ENCODE measurements at places on chromosomes 7 and 10.

DNA sequence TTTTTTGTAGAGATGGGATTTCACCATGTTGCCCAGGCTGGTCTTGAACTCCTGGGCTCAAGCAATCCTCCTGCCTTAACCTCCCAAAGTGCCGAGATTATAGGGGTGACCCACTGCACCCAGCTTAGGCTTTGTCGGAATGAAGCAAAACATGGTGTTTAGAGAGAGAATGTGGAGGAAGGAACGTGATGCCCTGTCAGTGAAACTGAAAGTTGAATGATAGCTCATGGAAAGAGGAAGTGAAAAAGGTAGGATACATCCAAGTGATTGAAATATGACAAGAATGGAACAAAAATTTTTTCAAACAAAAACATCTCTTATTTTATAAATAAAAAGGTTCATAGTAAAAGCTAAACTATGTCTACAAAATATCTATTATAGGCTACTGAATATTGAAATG, 5.9 kb downstream of the AKAP9 start:
- no peak for DNase-seq

- DNase-seq, result no peak
Observed at GRCh38 chr10:11639849-11640764, 28.7 kb upstream of the USP6NL start.

GRCh38 chr10:17795083-17795482, 14.1 kb upstream of the MRC1 start:
- DNase-seq, result no peak

DNA sequence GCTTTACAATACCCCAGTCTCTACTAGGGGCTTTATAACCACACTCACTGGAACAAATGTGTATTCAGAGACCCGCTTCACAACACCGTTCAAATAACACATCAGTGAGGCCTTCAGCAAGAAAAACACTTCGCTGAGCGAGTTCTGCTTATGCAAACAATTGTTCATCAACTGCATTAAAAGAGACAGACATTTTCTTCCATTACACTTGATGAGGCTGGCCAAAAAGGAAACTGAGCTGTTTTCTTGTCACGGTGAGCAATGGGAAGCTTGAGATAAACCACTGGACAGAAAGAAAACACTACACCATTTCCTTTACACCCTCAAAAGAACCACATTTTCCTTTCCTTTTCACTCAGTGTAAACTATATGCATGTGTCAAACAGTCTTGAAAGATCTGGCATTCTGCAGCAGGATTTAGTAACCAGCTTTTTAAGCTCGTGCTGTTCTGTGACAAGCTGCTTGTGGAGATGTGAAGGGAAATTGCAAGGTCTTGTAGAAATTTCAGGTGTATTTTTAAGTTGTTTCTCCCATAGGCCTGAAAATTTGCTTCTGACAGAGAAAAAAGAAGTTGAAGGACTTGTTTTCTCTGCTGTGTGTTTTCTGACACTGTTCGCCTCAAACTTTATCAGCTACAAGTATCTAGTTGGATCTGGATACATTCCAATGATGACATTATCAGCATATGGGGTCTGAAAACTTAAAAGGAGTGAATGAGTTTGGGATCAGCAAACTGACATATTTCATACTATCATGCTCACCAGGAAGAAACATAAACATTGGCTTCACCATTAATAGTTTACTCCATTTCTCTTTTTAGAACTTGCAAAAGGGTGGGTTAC, 693.1 kb downstream of the PARD3 start:
- no peak for DNase-seq

- no peak for DNase-seq
Observed at GRCh38 chr10:132679217-132679595, 106.7 kb downstream of the NKX6-2 start.

DNA sequence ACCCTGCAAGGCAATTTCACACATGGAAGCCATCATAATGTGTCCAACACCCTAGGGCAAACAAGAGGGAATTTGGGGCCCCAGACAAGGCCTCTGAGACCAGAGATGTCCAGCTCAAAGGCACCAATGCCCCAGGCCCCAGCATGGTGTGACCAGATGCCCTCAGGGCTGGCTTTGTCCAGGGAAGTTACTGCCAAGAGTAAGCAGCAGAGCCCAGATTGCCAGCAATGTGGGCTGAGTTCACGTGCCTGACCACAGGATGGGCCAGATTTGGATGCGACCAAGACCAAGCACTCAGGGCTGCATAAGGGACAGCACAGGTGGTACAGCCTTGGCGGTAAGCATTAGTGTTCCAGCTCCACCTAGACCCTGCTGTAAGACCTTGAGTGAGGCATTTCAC, 12.7 kb downstream of the MYOF start:
- no peak for DNase-seq

GRCh38 chr10:22810643-22811465, 96.5 kb upstream of the PIP4K2A start:
- no peak for DNase-seq

DNA sequence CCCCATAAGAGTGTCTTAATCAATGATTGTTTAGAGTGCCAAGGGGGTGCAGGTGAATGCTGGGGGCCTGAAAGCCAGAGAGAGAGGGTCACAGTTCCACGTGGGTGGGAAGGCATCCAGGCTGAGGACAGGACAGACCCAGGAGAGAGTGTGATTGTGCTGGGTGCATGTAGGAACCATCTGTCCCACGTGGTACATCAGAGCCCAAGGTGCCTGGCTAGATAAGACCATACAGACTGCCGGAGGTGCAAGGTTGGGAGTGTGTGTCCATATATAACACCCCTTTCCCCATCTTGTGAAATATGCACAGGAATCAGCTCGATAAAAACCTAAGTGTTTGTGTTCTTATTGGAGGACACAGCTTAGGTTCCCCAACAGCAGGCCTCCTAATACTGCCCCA, 85.5 kb downstream of the WIPF3 start:
- DNase-seq, result no peak

DNA sequence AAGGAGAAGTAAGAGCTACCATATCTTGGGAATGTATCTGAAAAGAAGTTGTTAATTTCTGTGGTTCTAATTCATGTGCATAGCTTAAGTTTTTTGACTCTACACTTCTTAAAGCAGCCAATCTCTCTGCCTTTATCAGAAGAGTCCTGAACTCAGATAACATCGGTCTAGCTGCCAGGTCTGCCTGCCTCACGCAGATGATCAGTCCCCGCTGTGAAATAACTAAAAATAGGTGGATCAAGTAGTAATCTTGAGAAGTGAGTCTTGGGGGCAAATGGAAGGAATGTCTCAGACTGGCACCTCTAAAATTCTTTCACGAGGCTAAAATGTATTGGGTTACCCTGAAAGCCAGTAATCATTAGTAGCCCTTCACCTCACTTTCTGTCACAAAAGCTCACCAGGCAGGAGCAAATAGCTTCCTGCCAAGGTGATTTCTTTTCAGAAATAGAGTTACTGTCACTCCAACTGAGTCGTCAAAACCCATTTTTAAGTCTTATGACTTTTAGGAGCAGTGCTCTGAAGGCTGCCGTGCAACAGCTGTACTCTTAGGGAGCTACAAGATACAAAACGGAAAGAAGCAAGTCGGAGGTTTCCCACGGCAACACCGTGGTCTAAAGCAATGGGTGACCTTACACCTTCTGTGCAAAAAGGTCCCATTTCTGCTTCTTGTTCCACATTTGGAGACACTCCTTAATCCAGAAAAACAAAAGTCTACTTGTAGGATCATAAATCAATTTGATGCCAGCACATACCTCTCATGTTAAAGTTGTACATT, 85.2 kb downstream of the ABCB5 start:
- no peak for DNase-seq

GRCh38 chr10:62528441-62528840, 154.3 kb downstream of the ZNF365 start:
- DNase-seq, result no peak

- peak; percentile 28 for DNase-seq
Observed at GRCh38 chr10:110820321-110820814, 51.4 kb upstream of the PDCD4 start.

DNA sequence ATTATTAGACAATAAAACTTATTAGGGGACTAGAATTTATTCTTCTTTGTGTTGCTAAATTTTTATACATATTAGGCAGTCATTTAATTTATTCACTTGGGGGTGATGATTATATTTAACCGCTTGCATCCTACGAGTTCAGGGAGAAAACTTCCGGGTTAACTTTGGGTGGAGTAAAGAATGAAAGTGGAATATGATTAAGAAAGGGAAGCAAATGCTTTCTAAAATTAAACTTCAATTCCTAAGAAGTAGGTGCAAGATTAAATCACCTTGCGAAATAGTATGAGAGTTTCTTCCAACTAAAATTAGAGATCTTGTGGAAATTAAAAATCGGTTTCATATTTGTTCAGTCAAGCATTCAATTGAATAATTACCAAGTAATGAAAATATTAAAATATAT, 33.5 kb downstream of the MRC1 start:
- DNase-seq, result no peak

DNA sequence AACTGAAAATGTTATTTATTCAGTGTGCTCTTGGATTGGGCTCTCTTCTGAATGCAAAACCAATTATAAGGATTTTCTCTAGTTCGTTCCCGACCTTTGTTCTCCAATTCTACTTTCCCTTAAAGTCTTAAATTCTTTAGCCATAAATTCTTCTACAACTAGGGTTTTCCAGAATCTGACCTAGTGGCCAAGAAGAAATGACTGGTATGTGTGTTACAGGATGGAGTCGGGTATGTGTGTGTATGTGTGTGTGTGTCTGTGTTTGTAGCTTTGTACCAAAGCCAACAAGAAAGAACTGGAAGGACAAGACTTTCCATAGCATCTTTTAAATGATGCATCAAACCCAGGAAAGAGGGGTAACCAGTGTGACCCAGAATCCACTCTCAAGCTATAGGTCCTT, 25.8 kb upstream of the LEP start:
- DNase-seq, result no peak

GRCh38 chr7:2438186-2438585, 34.8 kb downstream of the CHST12 start:
- no peak for DNase-seq

- no peak for DNase-seq
Observed at GRCh38 chr7:45970454-45970853, 49.4 kb upstream of the IGFBP3 start.

DNA sequence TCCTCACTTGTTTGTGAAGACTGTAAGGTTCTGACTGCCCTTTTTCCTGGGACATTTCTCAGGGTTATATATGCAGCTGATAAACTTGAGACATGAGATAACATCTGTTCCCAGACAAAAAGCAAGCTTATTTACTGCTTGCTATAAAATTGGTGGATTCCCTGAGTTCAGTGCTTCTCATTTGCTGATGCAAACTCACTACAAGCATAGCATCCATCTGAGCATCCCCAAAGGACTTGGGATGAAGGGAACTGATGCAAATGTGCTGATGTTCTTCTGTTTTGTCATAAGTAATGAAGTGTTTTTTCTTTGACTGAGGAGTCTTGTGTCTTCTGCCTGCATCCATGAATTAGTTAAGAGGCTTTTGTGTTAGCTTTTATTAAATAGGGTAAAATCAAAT, 183.2 kb downstream of the ADK start:
- no peak for DNase-seq

GRCh38 chr10:131320860-131321604, 9.5 kb upstream of the TCERG1L start:
- no peak for DNase-seq

GRCh38 chr10:125033146-125033924, 91.4 kb downstream of the ZRANB1 start:
- no peak for DNase-seq

DNA sequence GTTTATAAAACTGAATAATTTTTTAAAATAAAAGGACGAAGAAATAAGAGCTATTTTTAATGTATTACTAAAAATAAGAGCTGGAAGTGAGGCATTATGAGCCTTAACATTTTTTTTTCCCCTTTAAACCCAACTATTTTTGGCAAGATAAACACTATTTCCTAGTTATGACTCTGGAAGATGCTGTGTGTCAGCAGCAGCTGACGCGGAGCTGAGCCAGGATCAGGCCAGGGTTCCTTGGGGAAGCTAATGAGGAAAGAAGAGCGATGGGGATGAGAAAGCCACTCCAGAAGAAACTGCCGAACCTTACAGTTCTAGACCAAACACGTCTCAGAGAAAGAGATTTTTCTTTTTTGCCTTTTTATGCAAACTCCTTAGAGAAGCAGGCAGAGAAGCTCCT, 85.9 kb downstream of the USP6NL start:
- DNase-seq, result no peak

DNA sequence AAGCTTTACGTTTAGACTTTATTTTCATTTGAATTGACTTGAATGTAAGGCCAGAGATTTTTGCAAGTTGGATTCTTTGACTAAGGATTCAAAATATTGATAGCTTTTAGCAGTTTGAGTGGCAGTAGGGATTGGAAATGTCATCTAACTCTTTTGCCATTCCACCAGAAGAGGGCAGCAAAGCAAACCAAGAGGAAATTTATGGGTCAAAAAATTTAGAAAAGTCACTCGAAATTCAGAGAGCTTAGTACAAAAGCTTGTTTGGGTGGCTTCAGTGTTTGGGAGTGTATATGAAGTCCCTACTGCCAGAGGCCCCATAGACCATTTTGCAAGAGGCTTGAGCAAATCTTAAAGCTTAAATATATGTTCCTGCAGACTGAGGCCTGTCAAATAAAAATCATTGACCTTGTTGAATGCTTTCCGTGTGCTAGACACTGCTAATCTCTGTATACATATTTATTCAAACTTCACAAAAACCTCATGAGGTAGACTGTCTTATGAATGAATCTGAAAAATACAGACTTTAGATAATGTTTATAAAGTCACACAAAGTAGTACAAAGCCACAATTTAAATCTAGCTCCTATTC, 44.6 kb upstream of the RSBN1L start:
- DNase-seq, result no peak

DNA sequence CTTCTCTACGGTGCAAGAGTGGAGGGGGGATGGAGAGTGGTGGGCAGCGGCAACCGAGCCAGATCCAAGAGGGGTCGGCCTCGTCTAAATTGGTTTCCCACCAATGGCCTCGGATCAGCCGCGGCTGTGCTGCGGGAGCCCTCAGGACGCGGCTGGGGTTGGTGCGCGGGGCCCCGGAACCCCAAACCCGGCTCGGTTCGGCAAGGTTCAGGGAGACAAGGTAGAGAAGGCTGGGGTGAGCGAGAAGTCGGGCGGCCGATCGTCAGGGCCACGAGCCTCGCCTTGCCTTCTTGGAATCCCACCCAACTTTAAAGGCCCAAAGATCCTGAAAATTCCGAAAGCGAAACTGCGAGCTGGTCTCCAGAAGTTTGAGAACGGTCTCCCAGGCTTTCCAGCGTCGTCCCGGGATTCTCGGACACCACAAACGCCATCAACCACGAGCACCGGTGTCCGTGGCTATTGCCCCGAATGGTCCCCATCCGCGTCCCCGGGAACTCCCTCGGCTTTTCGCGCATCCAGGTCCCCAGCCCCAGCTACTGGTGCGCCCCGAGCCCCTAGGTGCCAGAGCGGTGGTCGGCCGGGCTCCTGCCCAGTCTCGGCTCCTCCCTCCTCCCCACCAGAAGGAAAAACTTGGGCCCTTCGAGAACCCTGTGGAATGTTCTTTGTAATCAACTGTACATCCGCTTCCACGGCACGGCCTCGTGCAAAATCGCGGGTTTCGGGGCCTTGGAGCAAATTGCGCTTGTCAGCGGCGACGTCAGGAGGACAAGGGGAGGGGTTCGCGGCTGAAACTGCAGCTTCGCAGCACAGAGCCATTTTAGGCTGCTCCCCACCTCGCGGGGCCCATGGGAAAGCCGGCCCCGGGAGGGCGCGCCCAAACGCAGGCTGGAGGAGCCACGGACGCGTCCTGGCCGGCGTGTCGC, 3.2 kb downstream of the SFMBT2 start:
- DNase-seq, result no peak
